ENCODE measurements at places on chromosomes 12 and 14. TPM values are rescaled to one million over a fixed set of nuclear protein-coding genes. Genes with fewer than 3 reads are reported as not detected.

- no peak for DNase-seq
These were observed 13.1 kb downstream of the NT5DC3 start for GRCh38 chr12:103827911-103828391.

- no peak for DNase-seq
These were observed 10.8 kb downstream of the ISCA2 start for GRCh38 chr14:74504412-74504811.

The C12orf76 gene
- total RNA-seq, result 13.6 TPM

GRCh38 chr12:46562625-46563225, 190.2 kb upstream of the SLC38A2 start:
- peak; percentile 88 for DNase-seq

The CLEC14A gene
- 0.10 TPM for total RNA-seq

GRCh38 chr12:19752712-19753111, 313.4 kb downstream of the AEBP2 start:
- DNase-seq, result no peak

DNA sequence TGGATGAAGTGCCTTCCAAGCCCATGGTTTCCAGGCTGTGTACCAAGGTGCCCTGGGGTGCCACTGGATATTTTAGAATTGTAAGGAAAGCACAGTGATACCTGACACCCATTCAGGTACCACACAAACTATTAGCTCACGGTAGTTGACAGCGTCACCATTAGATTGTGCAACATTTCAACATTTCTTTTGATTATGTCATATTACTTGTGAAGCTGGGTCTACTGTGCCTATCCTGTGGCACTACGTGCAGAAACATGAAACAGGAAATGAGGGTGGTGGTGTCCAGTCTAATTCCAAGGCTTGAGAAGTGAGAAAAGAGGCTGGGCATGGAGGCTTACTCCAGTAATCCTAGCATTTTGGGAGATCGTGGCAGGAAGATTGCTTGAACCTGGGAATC, 75.5 kb upstream of the CPM start:
- DNase-seq, result no peak

DNA sequence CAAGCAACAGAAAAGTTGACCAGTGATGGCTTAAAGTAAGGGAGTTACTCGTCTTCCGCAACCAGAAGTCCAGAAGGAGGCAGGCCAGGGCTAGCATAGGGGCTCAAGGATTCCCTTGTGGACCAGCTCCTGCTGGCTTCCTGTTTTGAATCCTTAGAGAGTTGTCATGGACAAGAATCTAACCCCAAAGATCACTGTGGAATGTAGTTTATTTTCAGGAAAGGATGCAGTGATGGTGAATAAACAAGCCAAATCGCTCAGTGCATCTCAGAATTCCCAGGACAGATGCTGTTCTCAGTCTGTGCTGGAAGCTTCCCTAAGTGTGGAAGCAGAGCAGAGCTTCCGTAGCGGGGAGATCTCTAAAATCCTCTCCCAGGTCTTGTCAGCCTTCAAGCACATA, 311.3 kb downstream of the C12orf75 start:
- no peak for DNase-seq

DNA sequence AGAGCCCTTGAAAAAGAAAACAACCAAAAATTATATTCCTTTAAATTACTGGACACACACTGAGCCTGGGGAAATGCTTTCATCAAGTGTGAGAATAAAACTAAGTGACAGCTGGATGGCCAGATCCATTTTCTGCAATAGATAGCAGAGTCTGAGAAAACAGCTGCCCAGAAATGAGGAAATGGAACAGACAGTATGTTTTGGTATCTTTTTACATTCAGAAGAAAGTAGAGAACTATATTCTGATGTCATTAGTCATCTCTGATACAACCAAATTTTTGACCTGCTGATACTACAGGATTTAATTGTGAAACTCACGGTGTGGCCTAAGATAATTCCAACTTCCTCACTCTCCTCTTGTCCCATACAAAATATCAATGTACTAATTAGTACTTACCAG, 78.2 kb downstream of the HMGA2 start:
- no peak for DNase-seq

- no peak for DNase-seq
These were observed 140.5 kb downstream of the PRKCH start for GRCh38 chr14:61461808-61462275.

GRCh38 chr12:56161690-56162351, 3.7 kb downstream of the MYL6 start:
- no peak for DNase-seq

The TAS2R7 gene
- total RNA-seq, result not detected

- no peak for DNase-seq
These were observed 7.2 kb downstream of the MVK start for GRCh38 chr12:109580684-109581333.

- DNase-seq, result no peak
These were observed 77.8 kb upstream of the HSPB8 start for GRCh38 chr12:119100933-119101332.

DNA sequence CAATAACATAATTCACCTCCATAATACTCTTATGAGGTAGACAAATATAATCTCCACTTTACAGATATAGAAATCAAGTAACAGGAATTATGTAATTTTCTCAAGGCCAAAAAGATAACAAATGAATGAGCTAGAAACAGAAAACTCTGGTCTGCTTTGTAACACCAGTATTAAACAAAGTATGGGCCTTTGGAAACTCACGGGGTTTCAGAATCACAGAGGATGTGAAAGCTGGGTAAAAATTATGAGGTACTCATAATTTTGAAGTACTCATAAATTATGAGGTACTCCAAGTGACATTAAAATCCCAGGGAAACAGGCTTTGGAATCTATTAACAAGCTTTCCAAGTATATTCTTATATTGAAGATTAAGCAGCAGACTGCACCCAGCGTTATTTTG, 140.2 kb downstream of the MED13L start:
- no peak for DNase-seq

DNA sequence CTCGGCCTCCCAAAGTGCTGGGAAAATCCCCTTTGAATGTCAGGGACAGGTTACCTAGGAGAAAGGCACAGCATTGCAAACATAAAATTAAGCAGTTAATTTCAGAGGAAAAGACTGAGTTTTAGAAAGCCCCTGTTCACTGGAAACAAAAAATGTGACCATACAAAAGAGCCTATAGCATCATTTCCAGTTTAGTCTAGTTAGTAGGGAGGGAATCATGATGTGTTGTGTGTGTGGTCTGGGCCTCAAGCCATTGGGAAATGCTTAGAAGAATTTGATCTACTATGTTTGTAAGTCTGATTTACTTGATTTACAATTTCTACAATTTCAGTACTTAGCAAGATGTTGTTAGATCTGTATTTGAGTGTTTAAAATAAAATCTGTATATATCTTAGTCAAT, 47.1 kb upstream of the RERG start:
- DNase-seq, result no peak

GRCh38 chr14:50397390-50398188, 908 bp upstream of the CDKL1 start:
- no peak for DNase-seq

The PTPRB gene
- 0.33 TPM for total RNA-seq

The NGB gene
- not detected for total RNA-seq

The DNAL1 gene
- total RNA-seq, result 15.2 TPM

The ENTPD5 gene
- 13.0 TPM for total RNA-seq

The SUDS3 gene
- 37.4 TPM for total RNA-seq

DNA sequence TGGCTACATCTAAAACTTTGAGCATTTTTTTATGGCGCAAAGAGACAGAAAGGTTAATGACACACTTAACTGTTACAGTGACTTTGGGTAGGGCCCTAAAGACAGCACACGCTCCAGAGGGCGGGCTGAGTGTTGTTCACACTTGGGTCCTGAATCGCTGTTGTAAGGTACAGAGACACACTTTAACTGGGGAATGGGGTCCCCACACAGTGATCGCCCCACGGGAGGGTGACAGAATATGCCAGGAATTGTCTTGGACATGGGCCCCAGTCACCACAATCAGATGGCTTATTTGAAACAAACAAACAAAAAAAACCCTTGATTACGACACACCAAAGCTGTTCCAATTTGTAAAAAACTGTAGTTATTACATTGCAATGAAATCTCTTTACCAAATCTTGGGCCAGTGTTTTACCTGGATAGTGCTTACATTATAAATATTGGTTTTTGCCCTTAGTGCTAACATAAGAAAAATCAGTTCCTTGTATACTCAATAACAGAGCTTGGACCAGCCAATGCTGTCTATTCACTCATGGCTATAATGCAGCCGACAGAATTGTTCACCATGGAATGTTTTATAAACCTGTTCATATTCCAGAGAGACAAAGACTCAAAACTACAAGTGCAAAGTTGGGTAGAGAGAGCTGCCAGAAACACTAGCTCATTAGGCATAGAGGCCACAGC, 28.3 kb downstream of the KCTD10 start:
- no peak for DNase-seq

GRCh38 chr14:83347874-83348273, 1814.2 kb upstream of the SEL1L start:
- DNase-seq, result no peak

DNA sequence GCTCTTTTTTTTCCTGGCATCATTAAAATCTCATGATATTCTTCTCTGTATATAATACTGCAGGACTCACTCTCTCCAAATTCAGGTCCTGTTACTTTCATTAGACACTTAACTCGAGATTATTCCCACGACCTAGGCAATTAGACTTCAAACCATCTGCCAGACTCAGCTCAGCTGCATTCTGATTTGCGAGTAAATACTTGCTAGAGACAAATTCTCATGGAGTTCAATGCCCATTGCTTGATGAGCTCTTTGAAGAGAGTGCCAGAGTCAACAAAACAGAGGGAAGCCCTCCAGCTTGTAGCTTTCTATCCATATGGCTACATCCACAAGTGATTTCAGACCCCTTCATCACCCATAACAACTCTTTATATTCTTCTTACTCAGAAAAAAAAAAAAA, 88.3 kb downstream of the GTF2A1 start:
- no peak for DNase-seq

- no peak for DNase-seq
These were observed 28.3 kb upstream of the PPP2R5C start for GRCh38 chr14:101733211-101733610.

GRCh38 chr14:36738269-36738668, 76.6 kb downstream of the PAX9 start:
- DNase-seq, result no peak

DNA sequence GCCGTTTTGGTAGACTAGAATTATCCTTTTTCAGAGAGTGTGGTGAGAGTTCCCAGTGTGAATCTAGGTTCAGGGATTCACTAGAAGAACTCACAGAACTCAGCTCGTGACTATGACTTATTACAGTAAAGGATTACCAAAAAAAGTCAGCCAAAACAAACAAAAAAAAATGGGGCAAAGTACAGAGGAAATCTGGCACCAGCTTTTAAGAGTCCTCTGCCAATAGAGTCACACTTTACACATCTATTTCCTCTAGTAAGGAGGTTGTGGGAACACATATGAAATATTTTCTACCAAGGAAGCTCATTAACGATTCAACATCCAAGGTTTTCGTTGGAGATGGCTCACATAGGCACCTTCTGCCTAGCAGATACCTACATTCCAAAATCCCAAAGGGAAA, 28.2 kb downstream of the TSPAN19 start:
- DNase-seq, result no peak

GRCh38 chr14:105525861-105526775, at the start of gene TMEM121:
Gene TMEM121, plus strand, starts transcription at chr14:105526583. Its CDS starts 2,252 bp downstream, at chr14:105528835.
- DNase-seq, result no peak

The TSHR gene
- not detected for total RNA-seq

GRCh38 chr14:38775986-38776385, 327.0 kb downstream of the SEC23A start:
- DNase-seq, result no peak

DNA sequence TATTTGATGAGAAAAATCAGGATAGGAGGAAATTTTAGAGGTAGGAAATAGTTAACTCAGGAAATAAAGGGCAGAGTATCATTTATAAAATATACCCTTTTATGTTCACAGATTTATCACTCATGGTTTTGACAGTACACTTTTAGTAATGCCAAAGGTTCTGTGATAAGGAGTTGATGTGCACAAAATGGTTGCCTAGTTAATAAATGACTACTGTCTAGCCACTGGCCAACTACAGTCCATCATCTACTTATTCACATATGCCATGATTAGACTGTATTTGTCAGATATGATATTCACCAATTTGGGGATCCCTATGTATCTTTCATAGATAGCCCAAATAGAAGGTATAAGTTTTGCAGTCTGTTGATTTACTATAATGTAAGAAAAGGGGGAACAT, 19.2 kb upstream of the GXYLT1 start:
- no peak for DNase-seq

The LUM gene
- 0.23 TPM for total RNA-seq

- no peak for DNase-seq
These were observed 108.3 kb upstream of the FUT8 start for GRCh38 chr14:65304239-65304638.

DNA sequence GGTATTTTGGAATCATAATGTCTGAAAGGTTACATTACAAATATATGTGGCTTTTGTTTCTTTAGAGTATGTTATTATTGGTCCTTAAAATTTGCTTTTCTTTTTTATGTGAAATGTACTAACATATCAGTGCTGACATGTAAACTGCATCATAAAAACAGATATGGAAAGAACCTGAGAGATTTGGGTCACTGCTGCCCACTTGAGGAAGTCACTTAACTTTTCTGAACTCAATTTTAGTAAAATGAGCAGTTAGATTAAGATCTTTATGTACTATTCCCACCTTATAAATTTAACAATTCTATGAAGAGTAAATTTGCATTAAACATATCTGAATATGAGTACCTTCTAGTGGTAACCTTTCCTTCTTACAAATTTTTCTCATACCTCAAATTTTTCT, 7.5 kb downstream of the PTGR2 start:
- DNase-seq, result no peak

GRCh38 chr14:37060496-37061260, 111.7 kb downstream of the SLC25A21 start:
- DNase-seq, result no peak

The RASSF9 gene
- 0.33 TPM for total RNA-seq

- DNase-seq, result no peak
These were observed 29.4 kb downstream of the ACAD10 start for GRCh38 chr12:111715279-111715678.

The MEG3 gene
- total RNA-seq, result 62.4 TPM

- no peak for DNase-seq
These were observed 103.3 kb upstream of the BTG1 start for GRCh38 chr12:92248977-92249376.

- DNase-seq, result no peak
These were observed 12.6 kb downstream of the TRAPPC6B start for GRCh38 chr14:39157491-39157890.

The DEGS2 gene
- total RNA-seq, result 4.9 TPM

GRCh38 chr12:6766651-6767349, 637 bp downstream of the PTMS start:
- DNase-seq, result no peak

The AMIGO2 gene
- 21.8 TPM for total RNA-seq

DNA sequence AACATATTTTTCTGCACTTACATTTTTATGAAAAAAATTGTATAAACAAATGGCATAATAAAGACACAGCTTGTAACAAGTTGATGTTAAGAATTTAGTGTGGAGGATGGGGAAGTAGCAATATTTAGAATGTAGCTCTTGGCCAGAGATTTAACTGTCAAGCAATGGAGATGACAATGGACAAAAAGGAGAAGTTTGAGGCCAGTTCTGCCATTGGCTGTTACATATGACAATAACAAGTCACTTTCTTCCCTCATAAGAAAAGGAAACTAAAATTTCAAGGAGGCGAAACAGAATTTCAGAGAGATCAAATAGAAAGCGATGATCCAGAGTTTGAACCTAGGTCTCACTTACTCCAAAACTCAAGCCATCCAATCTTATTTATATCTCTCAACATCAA, 122.8 kb upstream of the CCDC175 start:
- DNase-seq, result no peak

GRCh38 chr12:124123296-124124000, 150.4 kb downstream of the ZNF664 start:
- no peak for DNase-seq

The RAPGEF3 gene
- 5.8 TPM for total RNA-seq

The CLEC2A gene
- not detected for total RNA-seq

The TAS2R50 gene
- total RNA-seq, result 0.18 TPM

Measured in Panc1 (cell line).